Activated T-cell treated with anti-CD3 and anti-CD28 coated beads, Interleukin-2, amount 50 U/mL, for 72 hours (primary cell): ENCODE measurements at places on chromosomes 12 and 14. TPM values are rescaled to one million over a fixed set of nuclear protein-coding genes. Genes with fewer than 3 reads are reported as not detected.

DNA sequence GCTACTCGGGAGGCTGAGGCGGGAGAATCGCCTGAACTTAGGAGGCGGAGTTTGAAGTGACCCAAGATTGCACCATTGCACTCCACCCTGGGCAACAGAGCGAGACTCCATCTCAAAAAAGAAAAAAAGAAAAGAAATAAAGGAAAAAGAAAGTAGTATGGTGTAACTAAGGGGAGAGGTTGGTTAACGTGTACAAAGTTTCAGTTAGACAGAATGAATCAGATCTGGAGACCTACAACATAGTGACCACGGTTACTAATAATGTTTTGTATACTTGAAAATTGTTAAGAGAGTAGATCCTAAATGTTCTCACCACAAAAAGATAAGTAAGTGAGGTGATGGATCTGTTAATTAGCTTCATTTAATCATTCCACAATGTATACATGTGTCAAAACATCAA is 1208.8 kb downstream of the VRK1 start:
- peak overlapping the region; percentile 79 for H3K27ac ChIP-seq

DNA sequence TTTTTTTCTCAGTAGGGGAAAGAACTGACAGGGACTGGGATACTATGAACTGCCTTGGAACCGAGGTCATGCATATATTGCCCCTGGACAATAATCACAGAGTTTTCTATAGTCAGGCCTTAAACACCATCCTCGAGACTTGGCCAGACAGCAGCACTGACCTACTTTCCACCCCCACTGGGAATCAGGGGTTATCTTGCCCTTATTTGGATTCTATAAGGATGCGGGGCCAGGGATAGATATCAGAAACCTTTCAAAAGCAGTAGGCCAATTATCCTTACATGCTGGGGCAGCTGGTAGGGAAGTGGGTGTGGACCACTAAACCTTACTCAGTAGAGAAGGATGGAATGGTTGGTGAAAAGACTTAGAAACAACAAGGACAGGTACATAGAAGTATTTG is 2.0 kb downstream of the ZNF219 start:
- H3K27me3 ChIP-seq: peaks cover 12% of the 10 kb centered on the region
- no peak overlapping the region for H3K27ac ChIP-seq
- H3K4me3 ChIP-seq: no peak overlapping the region
- peaks cover 2% of the 10 kb centered on the region for H3K36me3 ChIP-seq

MFAP5 gene
- total RNA-seq: not detected

LMNTD1 gene
- total RNA-seq: not detected

DNA sequence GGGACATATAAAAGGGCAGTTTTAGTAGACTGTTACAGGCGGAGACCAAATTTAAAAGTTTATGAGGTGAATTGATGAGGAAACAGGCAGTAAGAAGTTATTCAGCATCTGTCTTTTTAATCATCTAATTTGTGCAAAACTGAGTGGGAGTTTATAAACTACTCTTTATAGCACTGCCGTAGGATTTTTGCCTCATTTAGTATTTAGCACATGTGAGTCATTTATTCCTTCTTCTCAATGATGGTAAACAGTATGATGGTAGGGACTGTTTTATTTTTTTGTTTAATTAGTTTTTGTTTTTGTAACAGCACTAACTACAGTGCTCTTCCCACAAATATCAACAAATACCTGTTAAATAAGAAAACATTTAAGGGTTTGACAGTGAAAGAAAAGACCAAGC is 20.6 kb downstream of the TOGARAM1 start:
- H3K4me1 ChIP-seq: peaks cover 24% of the 10 kb centered on the region
- H3K4me3 ChIP-seq: peak overlapping the region; percentile 10
- peaks cover 2% of the 10 kb centered on the region for H3K36me3 ChIP-seq
- no peaks in the 10 kb centered on the region for H3K27me3 ChIP-seq

ZFYVE1 gene
- 21.7 TPM for total RNA-seq

- no peaks in the 10 kb centered on the region for H3K27me3 ChIP-seq
- no peak overlapping the region for H3K27ac ChIP-seq
- H3K36me3 ChIP-seq: peaks cover 3% of the 10 kb centered on the region
- H3K4me1 ChIP-seq: peaks cover 29% of the 10 kb centered on the region
- DNase-seq: no peak
These were observed 2.9 kb upstream of the DYRK2 start for GRCh38 chr12:67645601-67646000.

DNA sequence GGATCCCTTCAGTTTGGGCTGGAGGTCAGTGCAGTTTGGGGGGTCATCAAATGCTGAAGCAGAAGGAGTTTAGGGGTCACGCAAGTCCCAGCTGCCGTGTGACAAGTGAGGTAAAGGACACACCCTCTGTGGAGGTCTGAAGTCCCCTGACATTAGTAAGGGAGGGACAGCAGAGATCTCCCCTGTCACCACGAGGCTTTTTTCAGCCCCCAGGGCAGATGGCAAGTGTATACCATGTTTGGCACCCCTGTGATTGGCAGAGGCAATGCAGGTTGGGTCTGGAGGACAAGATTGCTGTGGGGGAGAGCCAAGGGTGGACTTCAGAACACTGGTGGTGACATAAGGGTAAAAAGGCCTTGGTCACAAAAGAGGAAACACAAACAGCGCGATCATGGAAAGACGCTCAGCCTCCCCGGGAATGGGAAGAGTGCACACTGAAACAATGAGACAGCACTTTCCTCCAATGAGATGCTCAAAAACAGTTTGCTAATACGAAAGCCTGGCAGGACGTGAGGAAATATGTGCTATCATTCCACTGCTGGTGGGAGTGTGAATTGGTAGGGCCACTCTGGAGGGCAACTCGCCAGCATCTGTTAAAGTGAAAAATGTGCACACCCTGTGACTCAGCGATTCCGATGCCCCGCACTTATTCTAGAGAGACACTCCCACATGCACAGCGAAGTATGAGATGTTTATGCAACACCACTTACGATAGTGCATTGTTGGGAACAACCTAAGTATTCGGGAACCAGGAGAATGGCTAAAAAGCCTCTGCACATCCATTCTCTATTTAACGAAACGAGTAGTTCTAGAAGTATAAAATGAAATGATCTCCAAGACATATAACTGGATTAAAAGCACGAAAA is 14.4 kb upstream of the CD27 start:
- H3K27ac ChIP-seq: peak overlapping the region; percentile 88
- peak overlapping the region; percentile 81 for H3K4me3 ChIP-seq
- DNase-seq: peak; percentile 56
- H3K36me3 ChIP-seq: no peaks in the 10 kb centered on the region
- peaks cover 92% of the 10 kb centered on the region for H3K4me1 ChIP-seq

- H3K36me3 ChIP-seq: no peaks in the 10 kb centered on the region
- no peak overlapping the region for H3K27ac ChIP-seq
- H3K4me3 ChIP-seq: no peak overlapping the region
- H3K4me1 ChIP-seq: peaks cover 4% of the 10 kb centered on the region
These were observed 171.2 kb downstream of the TTC8 start for GRCh38 chr14:88995437-88996198.

SIX6 gene
- total RNA-seq: not detected

DNA sequence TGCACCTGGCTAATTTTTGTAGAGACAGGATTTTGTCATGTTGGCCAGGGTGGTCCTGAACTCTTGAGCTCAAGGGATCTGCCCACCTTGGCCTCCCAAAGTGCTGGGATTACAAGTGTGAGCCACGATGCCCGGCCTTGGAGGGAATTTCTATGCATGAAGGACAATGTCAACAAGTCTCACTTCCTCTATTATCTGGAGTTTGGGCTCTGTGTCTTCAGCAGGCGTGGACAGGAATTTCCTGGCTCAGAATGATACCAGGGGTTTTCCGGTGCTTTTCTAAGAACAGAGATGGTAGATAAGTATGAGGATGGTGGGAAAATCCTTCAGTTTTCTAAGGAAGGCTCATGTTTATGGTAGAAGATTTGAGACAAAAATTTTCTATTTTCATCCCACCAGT is 75.0 kb upstream of the CCDC60 start:
- peaks cover 15% of the 10 kb centered on the region for H3K27me3 ChIP-seq
- H3K36me3 ChIP-seq: no peaks in the 10 kb centered on the region
- H3K27ac ChIP-seq: no peak overlapping the region
- no peak for DNase-seq
- H3K4me1 ChIP-seq: no peaks in the 10 kb centered on the region

GRCh38 chr12:132140918-132141841 is 2.9 kb downstream of the DDX51 start:
- peaks cover 3% of the 10 kb centered on the region for H3K36me3 ChIP-seq
- H3K27ac ChIP-seq: no peak overlapping the region
- peaks cover 26% of the 10 kb centered on the region for H3K4me1 ChIP-seq
- no peaks in the 10 kb centered on the region for H3K27me3 ChIP-seq

- DNase-seq: no peak
- H3K4me3 ChIP-seq: peak overlapping the region; percentile 88
- no peaks in the 10 kb centered on the region for H3K27me3 ChIP-seq
These were observed 1.8 kb downstream of the TM7SF3 start for GRCh38 chr12:27012239-27012981.

TTC6 gene
- not detected for total RNA-seq

PMCH gene
- total RNA-seq: 1.2 TPM

DNA sequence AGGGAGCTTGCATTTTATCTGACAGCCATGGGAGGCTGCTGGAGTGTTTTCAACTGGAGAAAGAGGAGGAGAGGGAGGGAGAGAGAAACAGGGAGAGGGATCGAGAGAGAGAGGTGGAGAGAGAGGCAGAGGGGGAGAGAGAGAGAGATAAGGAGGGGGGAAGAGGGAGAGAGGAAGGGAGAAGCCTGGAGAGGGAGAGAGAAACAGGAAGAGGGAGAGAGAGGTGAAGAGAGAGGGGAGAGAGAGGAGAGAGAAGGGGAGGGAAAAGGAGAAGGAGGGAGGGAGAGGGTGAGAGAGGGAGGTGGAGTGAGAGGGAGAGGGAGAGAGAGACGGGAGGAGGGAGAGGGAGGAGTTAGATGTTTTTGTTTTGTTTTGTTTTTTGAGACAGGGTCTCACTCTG is 45.6 kb downstream of the DNAH10 start:
- no peak overlapping the region for H3K4me3 ChIP-seq
- peaks cover 33% of the 10 kb centered on the region for H3K27me3 ChIP-seq
- H3K4me1 ChIP-seq: peaks cover 10% of the 10 kb centered on the region
- no peak overlapping the region for H3K27ac ChIP-seq
- no peak for DNase-seq

POTEM gene
- total RNA-seq: not detected

- H3K27me3 ChIP-seq: peaks cover 18% of the 10 kb centered on the region
- H3K4me1 ChIP-seq: peaks cover 18% of the 10 kb centered on the region
- H3K4me3 ChIP-seq: peak overlapping the region; percentile 16
- no peak overlapping the region for H3K27ac ChIP-seq
These were observed 188.7 kb downstream of the KITLG start for GRCh38 chr12:88391556-88391955.

ENO2 gene
- total RNA-seq: 115 TPM

CCDC85C gene
- total RNA-seq: 10.1 TPM

GRCh38 chr12:64938179-64938578 is 113.7 kb downstream of the TBC1D30 start:
- H3K27me3 ChIP-seq: peaks cover 38% of the 10 kb centered on the region
- no peaks in the 10 kb centered on the region for H3K36me3 ChIP-seq
- no peak overlapping the region for H3K27ac ChIP-seq
- H3K4me3 ChIP-seq: no peak overlapping the region

CCDC198 gene
- total RNA-seq: not detected

- peaks cover 29% of the 10 kb centered on the region for H3K4me1 ChIP-seq
- H3K36me3 ChIP-seq: no peaks in the 10 kb centered on the region
- H3K27ac ChIP-seq: no peak overlapping the region
- no peak for DNase-seq
- no peak overlapping the region for H3K4me3 ChIP-seq
These were observed 19.4 kb downstream of the KTN1 start for GRCh38 chr14:55599250-55599879.

DNA sequence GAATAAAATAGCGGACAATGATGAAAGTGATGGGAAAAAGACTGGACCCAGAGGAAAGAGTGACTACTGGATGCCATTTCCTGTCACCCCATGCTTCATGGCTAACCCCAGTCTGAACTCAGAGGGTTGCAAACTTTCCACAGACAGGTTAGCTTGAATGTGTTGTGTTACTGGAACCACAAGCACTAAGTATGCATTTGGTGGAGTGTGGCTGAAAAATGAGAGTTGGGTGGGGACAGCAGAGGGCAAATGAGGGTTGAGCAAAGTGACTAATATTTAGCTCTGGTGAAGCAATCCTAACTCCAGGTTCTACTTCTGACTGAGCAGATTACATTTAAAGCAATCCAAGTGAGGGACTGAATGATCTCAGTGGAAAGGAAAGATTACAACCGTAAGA is 1.6 kb downstream of the SLC16A7 start:
- peaks cover 63% of the 10 kb centered on the region for H3K4me1 ChIP-seq
- peak overlapping the region; percentile 95 for H3K4me3 ChIP-seq
- peaks cover 5% of the 10 kb centered on the region for H3K36me3 ChIP-seq
- peak overlapping the region; percentile 99 for H3K27ac ChIP-seq

TSPAN19 gene
- not detected for total RNA-seq

PZP gene
- not detected for total RNA-seq

- peak overlapping the region; percentile 83 for H3K4me3 ChIP-seq
- peaks cover 13% of the 10 kb centered on the region for H3K36me3 ChIP-seq
- DNase-seq: peak; percentile 57
- peaks cover 99% of the 10 kb centered on the region for H3K4me1 ChIP-seq
- peak overlapping the region; percentile 94 for H3K27ac ChIP-seq
These were observed 150.8 kb downstream of the PRKCH start for GRCh38 chr14:61472011-61472672.

GRCh38 chr12:75116646-75117198 is 92.9 kb downstream of the KCNC2 start:
- H3K27me3 ChIP-seq: no peaks in the 10 kb centered on the region
- H3K27ac ChIP-seq: no peak overlapping the region
- no peaks in the 10 kb centered on the region for H3K36me3 ChIP-seq

GRCh38 chr14:95164506-95164905 is 7.2 kb upstream of the DICER1 start:
- H3K36me3 ChIP-seq: peaks cover 4% of the 10 kb centered on the region
- no peak overlapping the region for H3K4me3 ChIP-seq
- no peak for DNase-seq
- H3K4me1 ChIP-seq: no peaks in the 10 kb centered on the region

MYO1H gene
- total RNA-seq: not detected

- H3K36me3 ChIP-seq: no peaks in the 10 kb centered on the region
- no peak overlapping the region for H3K27ac ChIP-seq
- DNase-seq: peak; percentile 19
- H3K4me1 ChIP-seq: no peaks in the 10 kb centered on the region
- H3K27me3 ChIP-seq: no peaks in the 10 kb centered on the region
These were observed 316.8 kb downstream of the PAWR start for GRCh38 chr12:79373896-79374499.

GRCh38 chr14:35934499-35934898 is 108.4 kb downstream of the BRMS1L start:
- H3K27me3 ChIP-seq: no peaks in the 10 kb centered on the region
- no peaks in the 10 kb centered on the region for H3K36me3 ChIP-seq
- no peak for DNase-seq
- no peak overlapping the region for H3K27ac ChIP-seq

GRCh38 chr12:118034429-118035189 is 18.1 kb downstream of the RFC5 start:
- peaks cover 64% of the 10 kb centered on the region for H3K4me1 ChIP-seq
- DNase-seq: no peak

CEBPE gene
- 0.21 TPM for total RNA-seq

CLEC6A gene
- total RNA-seq: not detected

DNA sequence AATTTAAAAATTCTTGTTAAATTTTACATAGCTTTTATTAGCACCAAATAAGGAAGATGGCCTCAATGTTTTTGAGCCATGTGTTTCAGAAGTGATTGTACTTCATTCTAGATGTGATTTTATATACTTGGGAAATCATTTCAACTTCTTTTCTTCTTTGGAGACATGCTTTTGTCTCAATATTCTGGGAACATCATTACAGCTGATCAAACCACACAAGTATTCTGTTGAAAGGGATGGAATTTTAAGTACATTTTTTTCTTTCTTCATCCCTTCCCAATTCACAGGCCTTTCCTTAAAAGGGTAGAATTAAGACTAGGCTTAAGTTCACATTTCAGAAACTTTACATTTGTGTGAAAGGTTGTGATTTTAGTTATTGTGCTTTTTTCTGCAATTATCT is 66.4 kb downstream of the PAPOLA start:
- H3K4me3 ChIP-seq: no peak overlapping the region
- H3K27ac ChIP-seq: no peak overlapping the region
- H3K4me1 ChIP-seq: no peaks in the 10 kb centered on the region
- DNase-seq: no peak
